Neural progenitor cell (in vitro differentiated cells): ENCODE measurements at places on chromosomes 6 and 20.

GRCh38 chr20:45307076-45307640 is 518 bp downstream of the RBPJL start:
- DNase-seq, result no peak

- no peak for DNase-seq
These were observed 27.0 kb downstream of the FITM2 start for GRCh38 chr20:44284032-44284431.

- peak; percentile 32 for DNase-seq
These were observed 41.5 kb downstream of the SH3BGRL2 start for GRCh38 chr6:79672631-79673111.

DNA sequence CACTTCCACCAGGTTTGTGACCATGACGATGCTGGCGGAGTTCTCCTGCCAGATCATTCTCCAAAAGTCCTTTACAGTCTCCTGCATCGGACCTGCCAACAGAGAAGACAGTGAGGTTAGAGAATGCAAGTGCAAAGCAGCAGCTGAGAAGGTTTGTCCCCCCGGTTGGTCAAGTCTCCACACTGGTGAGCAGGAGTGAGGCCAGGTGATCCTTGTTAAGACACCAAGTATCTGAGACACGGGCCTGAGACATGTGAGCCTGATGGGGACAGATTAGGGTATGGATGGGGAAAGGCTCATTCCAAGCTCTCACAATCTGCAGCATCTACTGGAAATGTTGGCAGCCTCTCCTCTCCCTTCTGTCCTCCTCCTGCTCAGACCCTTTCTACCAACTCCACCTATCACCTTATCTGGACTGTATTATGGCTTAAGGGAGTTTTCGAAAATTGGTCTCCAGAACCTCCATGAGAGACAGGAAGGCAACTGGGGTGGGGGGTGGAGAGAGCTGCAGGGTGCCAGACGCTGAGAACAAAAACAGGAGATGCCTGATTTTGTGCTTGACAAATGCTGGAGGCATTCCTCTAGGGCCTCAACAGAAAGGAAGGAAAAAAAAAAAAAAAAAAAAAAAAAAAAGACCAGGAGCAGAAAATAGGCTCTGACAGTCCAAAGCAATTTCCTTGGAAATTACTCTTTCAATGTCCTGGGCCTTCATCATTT is 500.4 kb upstream of the CHD6 start:
- DNase-seq, result peak; percentile 23

DNA sequence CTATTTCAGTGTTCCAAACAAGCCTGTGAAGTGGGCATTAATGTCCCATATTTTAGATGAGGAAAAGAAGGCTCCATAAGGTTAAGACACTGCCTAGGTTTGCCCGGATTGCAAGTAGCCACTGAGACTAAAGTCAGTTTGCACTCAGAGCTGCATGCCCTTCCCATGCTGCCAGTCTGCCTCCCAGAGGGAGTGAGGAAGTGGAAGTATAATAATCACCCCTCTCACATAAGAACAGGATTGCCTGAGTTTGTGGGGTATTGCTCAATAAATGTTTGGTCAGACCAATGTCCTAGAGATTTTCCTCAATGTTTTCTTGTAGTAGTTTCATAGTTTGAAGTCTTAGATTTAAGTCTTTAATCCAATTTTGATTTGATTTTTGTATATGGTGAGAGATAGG is 43.9 kb upstream of the CLIC5 start:
- DNase-seq, result no peak

DNA sequence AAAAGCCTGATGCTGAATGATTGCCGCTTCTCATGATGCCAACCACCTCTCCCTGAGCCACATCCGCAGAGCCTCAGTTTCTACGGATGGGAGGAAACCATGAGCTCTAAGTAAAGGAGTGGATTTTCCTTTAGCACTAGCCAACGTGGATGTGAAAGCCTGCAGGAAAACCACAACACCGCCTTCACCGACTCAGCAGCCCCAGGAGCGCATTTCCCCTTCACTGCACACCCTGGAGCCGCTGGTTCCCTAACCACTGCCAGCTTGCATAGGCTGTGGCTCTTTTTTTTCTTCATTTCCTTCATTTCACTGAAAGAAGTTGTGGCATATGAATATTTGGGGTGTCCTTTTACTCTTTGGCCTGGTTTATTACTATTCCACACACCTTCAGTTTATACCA is 50.5 kb upstream of the SSTR4 start:
- DNase-seq, result no peak

DNA sequence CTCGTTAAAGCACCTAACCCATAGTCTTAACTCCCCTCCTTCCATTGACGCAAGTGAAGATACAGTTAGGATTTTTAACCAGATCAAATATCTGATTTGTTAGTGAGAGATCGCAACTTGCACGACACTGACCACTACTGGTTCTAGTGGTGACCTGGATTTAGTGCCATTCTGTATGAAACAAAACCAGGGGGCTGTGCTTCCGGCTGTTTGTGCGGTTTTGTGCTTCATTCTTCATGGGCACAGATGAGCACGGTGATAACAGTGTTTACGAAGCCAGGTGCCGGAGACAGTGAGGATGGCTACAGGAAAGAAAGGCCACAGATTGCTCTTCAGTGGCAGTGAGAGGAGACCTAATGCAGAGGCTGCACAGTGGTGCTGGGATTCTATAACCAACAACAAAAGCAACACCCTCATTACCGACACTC is 75.5 kb downstream of the NOL4L start:
- DNase-seq, result no peak

- DNase-seq, result no peak
These were observed 310.7 kb downstream of the EYA4 start for GRCh38 chr6:133551847-133552341.

DNA sequence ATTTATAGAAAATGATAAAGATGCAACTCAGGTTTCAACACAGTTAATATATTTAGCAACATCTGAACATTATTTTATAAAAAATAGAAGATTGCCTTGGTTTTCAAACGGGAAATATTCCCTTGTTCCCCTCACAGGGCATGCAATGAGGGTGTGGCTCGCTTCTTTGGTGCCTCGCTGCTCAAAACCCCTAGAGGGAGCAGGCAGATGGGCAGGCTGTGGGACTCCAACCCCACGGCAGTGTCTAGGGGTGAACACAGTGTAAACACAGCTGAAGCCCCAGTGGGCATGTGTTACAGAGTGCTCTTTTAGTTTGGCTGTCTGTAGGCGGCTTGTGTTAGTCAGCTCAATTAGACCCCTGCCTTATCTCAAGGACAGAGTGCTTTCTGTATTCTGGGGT is 560.8 kb upstream of the IMPG1 start:
- peak; percentile 47 for DNase-seq

DNA sequence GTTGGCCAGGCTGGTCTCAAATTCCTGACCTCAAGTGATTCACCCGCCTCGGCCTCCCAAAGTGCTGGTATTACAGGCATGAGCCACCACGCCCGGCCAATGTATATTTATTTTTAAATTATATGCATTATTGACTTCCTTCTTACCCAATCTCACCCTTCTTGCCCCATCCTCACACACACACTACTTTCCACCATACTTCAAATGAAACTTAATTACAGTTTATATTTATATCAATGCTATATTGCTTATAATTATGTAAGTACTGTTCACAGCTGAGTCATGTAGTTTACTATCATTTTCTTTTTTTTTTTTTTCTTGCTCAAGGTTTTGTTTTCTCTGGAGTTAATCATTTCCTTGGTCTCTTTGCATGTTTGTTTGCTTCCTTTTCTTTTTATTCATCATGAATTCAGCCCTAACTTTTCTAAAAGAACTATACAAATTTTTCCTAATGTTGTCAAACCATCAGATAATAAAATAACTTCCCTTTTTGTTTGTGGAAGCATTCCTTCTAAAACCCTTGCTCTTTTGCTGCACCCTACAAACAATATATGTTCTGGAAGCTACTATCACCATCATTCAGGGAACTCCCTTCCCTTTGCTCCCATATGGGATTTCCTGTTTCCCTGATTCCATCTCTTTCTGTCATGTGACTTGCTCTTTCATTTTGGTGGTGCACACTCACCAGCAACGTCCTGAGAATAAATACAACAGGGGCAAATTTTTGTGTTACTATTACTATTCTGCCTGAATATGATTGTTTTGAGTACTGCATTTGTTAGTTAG is 201.7 kb upstream of the SASH1 start:
- no peak for DNase-seq
